Substantia nigra (tissue), 51 donors: ENCODE measurements at places on chromosomes 11 and 22.

DNA sequence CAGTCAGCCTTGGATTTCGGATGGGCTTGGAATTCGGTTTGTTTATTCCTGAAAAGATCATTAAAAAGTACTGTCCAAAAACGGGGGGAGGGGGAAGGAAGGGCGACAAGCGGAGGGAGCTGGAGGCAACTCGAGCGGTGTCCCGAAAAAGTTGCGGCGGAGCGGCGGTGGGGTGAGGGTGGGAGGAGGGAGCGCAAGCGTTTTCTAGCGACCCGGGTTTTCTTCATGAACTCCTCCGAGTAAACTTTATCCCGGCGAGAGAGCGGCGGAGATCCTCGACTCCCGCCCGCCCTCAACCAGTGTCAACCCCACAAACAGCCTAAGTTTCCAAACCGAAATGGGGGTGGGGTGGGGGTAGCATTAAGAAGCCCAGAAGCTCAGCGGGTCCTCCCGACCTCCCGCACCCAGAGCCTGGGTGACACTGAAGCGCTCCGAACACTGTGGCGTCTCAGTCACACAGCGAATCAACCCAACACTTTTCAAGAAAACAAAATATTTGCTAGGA, 133.0 kb upstream of the C11orf58 start:
- DNase-seq = no peak

GRCh38 chr11:104776501-104777170, 121.6 kb downstream of the CASP12 start:
- DNase-seq = no peak

DNA sequence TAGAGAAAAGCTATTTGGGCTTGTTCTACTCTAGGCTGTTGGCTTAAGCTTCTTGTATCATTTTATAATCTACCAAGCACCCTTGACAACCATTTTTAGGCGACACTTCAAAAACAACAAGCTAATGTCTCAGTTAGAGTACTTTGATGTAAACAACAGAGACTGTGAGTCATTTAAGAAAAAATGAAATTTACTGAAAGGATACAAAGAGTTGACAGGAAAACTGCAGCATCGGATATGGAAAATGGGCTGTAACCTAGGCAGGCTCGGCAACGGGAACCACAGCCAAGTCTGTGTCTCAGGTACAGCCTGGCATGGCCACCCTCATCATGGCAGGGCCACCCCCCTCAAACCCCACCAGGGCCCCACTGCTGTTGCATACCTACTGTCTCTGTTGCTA, 4.4 kb upstream of the RNF169 start:
- no peak for DNase-seq

- DNase-seq = no peak
These were observed 7.5 kb upstream of the SYT8 start for GRCh38 chr11:1827095-1827813.

- peak; percentile 34 for DNase-seq
These were observed 14.0 kb downstream of the PSMD13 start for GRCh38 chr11:250740-251299.

DNA sequence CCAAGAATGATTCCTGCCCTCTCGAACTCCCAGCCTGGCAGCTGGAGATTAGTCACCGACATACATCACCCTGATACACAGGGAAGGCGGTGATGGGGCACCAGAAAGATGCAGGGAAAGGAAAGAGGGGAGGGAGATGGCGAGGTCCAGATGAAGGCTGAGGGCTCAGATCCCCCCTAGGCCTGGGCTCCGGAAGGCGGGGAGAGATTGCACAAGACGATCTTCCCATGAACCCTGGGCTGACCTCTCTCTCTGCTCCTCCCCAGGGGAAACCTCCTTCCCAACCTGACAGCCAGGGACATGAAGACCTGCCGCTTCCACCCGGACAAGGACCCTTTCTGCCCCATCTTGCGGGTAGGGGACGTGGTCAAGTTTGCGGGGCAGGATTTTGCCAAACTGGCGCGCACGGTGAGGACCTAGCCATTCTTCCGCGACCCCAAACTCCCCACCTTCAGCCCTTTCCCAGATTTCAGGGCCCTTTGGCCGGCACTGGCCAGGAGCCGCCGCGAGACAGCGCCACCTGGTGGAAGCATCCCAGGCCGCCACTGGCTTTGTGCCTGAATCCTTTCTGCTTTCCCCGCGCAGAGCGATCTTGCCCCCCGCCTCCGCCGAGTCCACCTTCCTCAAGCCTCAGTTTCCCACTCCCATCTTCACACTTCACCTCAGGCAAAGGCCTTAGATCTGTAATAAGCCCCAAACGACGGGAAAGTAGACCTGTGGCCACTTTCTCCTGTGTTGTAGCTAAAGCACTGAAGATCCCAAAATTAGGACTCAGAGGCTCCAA, 11.5 kb downstream of the P2RX3 start:
- DNase-seq = peak; percentile 39

GRCh38 chr22:37279331-37280181, 2.8 kb upstream of the CYTH4 start:
- DNase-seq = no peak

- no peak for DNase-seq
These were observed 109.4 kb downstream of the KIF18A start for GRCh38 chr11:27998552-27998951.

DNA sequence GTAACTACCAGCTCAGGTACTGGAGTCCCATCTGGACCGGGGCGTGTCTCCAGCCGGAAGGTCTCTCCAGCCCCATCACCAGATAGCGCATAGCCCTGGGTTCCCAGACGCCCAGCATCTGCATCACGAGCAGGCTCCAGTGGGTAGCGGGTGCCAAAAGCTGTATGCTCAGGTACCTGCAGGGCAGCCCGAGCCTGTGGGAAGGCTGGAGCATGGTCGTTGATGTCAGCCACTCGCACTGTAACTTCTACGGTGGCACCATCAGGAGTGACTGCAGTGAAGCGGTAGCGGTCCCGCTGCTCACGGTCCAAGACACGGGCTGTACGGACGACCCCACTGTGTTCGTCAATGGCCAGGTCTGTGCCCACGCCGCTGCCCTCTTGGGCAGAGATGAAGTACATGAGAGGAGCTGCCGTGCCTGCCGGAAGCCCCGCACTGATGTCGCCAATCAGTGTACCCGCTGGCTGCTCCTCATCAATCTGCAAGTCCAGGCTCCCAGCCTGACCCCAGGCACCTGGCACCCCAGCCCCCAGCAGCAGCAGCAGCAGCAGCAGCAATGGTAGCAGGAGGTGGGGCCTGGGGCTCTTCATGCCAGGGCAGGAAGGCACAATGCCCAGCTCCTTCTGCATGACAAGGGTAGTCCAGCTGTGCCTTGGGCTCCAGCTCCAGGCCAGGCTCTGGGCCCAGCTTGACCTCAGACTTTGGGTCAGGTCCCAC, 14.5 kb downstream of the DCHS1 start:
- DNase-seq = peak; percentile 34

GRCh38 chr11:19892876-19893275, 180.2 kb downstream of the NAV2 start:
- no peak for DNase-seq

- no peak for DNase-seq
These were observed 13.2 kb upstream of the SHANK2 start for GRCh38 chr11:71265559-71266092.

DNA sequence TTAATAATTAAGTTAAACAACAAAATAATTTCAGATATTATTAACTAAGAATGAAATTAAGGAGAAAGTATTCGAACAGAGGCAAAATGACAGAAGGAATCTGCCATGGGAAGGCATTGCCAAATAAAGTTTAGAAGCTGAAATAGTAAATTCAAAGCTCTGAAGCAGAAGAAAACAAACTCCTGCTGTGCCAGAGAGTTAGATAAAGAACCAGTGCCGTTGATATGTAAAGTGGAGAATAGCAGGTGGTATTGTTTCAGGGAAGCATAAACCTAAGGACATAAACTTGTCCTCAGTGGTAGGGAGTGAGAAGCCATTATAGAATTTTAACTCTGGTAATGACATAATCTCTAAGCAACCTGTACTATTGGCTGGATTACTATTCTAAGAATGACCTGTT, 2.7 kb upstream of the HBG2 start:
- DNase-seq = no peak

DNA sequence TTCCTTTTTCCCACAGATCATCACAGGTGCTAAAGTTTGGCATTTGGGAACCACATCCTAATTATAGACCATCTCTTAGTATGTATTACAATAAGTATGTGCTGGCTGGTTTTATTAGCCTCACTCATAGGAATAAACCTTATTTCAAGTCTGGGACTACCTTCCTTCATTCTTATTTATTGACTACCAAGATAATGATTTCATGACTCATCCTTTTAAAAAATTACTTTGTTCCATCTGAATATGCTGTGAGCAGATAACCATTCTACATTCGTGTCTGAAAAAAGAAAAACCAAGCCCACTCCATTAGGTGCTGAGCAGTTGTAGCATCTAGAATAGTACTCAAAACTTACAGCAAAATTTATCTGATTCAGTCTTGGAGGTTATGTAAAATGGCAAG, 12.3 kb downstream of the TNRC6B start:
- no peak for DNase-seq

DNA sequence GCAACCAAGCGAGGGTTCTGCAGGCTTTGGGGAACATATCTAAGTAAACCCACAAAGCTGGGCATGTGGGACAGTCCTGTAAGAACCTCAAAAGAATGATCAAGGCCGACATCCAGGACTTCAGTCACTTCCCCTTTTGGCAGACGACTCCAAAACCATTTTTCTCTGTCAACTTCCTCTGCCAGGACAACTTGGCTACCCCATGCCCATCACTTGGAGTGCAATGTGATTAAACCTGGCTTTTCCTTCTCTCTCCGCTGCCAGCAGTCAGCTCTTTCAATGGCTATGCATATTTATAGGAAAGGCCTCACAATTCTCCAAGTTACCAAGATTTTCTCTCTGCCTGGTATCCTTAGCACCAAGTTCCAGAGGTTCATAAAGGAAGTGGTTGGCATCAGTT, 78.9 kb downstream of the C11orf58 start:
- peak; percentile 7 for DNase-seq

GRCh38 chr11:61738776-61739175, 13.7 kb upstream of the MYRF start:
- DNase-seq = no peak

DNA sequence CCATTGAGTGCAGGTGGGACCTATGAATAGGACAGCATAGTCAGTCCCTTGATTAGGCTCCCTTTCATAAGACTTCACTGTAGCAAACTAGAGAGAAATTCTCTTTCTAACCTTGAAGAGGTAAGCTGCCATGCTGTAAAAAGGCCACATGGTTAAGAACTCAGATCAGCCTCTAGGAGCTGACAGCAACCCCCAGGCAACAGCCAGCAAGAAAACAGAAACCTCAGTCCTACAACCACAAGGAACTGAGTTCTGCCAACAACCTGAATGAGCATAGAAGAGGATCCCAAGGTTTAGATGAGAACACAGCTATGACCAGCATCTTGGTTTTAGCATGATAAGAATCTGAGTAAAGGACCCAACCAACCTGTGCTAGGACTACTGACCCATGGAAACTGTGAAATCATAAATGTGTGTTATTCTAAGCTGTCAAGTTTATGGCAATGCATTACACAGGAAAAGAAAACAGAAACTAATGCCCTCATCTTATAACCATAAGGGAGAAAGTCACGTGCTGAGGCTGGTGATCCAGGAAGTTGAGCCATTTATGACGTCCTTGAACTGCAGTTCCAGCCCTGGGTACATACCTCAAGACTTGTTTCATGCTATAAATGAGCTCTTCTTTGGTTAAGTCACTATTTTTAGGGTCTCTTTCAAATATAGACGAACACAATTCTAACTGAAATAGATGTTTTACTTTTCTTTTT, 43.3 kb downstream of the RAB38 start:
- DNase-seq = no peak

GRCh38 chr11:61686066-61686465, 5.9 kb downstream of the DAGLA start:
- DNase-seq = no peak

GRCh38 chr11:62315431-62315830, 16.6 kb upstream of the SCGB1D4 start:
- no peak for DNase-seq

DNA sequence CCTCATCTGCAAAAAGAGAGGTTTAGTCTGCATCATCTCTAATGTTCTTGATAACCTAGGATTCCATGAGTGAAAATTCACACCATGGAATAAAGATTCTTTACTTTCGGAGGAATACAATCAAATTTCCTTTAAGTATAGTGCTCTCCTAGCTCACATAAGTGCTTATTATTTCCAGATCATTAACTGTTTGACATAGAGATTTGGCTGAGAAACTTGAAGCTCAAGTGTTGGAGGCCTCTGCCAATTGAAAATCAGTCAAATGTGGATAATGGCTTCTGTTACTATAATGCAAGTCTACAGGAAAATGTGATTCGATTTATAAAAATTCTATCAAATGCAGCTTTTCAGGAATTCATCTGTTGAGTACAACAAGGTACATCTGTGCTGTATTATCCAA, 144.6 kb downstream of the KIF18A start:
- DNase-seq = no peak

- DNase-seq = no peak
These were observed 84.7 kb upstream of the WNT7B start for GRCh38 chr22:46061501-46062231.

DNA sequence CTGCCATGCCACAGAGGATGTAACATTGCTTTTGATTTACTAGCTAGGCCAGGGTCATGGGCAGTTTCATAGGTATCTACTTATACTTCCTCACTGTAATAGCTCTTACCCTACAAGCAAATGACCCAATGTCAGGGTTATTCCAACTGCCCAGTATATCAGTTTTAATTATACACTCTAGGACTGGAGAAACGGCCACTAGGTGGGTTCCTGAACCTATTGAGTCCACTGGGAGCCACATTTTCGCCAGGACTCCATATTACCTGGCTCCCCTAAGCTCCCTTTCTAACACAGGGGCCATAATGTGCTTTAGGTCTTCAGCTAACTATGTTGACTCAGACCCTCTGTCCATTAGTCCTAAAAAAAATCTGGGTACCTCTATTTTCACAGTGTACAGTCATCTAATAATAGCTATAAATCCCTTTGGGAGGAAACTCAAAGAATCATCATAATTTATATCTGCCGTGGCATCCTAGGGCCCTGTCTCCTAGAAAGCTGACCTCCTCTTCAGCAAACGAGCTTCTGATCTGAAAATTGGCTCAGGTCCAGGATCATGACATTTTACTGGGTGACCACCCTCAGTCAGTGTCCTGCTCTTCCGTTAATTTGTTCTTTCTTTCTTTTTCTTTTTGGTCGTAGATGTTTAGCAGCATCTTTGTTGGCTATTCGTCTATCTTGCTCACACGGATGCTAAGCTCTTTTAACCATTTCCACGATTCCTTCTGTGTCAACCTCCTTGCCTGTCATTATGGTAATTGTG, 244.3 kb downstream of the FAM76B start:
- DNase-seq = no peak
